ENCODE measurements at places on chromosomes 11 and 22.

- peak; percentile 36 for DNase-seq
Observed at GRCh38 chr11:85694385-85694980, 8.5 kb upstream of the CCDC89 start.

GRCh38 chr11:60345489-60345888, 18.4 kb downstream of the MS4A6E start:
- no peak for DNase-seq

GRCh38 chr11:91163619-91164451, 941.0 kb upstream of the CHORDC1 start:
- no peak for DNase-seq

DNA sequence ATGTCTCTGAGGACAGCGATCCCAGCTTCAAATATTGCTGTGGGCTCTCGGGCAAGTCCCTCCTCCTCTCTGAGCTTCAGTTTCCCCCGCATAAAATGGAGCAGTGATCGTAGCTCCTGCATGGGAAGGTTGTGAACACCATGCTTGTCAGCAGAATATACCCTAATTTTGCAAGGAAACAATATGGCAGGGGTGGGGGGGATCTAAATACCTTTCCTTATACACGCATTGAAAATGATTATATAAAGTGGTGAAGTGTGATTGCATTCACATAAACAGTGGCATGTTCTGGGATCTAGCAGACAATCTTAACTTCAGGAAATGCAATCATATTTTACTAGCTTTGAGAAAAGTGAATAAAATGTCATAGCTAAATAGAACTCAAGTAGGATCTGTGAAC, 24.0 kb upstream of the RTN4R start:
- DNase-seq, result no peak

DNA sequence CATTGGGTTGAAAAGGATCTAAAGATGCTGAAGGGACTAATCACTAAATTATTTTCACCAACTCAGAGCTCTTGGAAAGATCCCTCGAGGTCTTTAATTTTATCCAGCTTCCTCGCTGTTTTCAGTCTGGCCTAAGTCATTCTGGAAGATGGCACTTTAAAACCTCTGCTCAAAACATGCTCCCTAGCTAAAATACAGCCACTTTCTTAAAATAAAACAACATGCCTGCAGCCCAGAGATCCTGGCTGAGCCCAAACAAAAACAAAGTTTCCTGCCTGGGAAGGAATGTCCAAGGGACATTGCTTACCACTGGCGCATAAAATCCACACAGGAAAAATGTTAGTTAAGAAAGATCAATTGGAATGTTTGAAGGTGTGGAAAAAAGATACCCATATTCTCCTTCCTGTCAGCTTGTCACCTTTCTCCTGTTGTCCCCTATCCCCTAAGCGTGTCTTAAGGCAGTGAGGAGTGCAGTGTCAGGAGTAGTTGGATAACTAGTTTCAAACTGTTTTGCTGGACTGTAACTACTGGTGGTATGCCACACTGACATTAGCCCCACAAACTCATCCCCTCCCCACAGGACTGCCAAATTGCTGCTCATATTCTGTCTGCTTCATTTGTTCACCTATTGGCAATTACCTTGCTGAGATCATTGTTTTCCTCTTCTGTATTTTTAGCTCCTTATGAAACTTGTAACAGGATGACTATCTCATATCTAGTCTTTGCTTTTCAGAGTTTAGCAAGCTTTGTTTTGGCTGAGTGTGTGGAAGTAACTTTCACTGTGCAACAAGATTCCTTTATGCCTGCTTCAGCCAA, 108.3 kb upstream of the SESN3 start:
- DNase-seq, result no peak

DNA sequence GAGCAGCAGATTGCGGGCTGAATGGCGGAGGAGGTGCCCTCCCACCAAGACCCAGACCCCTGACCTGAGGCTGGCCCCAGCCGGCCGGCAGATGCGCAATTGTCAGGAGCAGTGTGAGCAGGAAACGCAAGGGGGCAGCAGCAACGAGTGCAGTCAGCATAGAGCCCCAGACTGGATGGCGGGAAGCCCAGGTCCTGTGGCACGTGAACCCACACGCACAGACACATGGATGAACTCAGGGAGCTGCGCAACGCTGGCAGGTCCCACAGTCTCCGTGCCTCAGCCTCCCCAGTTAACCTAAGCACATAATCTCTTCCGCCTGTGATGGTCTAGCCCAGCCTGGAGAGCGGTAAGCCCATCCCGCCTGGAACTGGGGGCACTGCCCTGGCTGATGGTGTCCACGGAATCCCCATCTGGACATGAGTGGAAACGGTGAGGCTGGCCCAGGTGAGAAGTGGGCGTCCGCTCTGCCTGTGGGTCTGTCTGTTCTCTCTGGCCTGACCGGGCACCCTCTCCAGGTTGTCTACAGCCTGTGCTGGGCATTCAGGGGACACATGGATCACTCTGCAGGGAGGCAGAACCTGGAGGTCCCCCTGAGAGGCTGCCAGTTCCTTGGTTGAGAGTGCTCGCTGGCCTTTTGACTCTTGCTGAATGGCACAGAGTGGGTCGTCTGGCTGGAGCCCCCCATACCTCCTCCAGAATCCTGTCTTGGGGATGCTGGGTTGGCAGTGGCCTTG, 626 bp upstream of the TBX10 start:
- peak; percentile 53 for DNase-seq

- DNase-seq, result no peak
Observed at GRCh38 chr11:32262367-32262766, 171.5 kb downstream of the RCN1 start.

DNA sequence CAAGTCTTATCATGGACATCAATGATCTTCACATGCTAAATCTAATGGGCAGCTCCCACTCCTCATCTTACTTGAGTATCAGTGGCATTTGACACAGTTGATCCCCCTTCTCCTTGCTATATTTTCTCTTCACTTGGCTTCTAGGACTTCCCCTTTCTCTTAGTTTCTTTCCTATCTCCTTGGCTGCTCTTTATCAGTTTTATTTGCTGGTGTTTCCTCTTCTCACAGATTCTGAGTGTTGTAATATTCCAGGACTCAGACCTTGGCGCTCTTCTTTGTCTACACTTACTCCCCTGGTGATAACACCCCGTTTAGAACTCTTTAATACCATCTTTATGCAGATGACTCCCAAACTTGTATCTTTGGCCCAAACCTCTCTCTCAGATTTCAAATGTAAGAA, 33.9 kb upstream of the RASSF10 start:
- DNase-seq, result no peak

DNA sequence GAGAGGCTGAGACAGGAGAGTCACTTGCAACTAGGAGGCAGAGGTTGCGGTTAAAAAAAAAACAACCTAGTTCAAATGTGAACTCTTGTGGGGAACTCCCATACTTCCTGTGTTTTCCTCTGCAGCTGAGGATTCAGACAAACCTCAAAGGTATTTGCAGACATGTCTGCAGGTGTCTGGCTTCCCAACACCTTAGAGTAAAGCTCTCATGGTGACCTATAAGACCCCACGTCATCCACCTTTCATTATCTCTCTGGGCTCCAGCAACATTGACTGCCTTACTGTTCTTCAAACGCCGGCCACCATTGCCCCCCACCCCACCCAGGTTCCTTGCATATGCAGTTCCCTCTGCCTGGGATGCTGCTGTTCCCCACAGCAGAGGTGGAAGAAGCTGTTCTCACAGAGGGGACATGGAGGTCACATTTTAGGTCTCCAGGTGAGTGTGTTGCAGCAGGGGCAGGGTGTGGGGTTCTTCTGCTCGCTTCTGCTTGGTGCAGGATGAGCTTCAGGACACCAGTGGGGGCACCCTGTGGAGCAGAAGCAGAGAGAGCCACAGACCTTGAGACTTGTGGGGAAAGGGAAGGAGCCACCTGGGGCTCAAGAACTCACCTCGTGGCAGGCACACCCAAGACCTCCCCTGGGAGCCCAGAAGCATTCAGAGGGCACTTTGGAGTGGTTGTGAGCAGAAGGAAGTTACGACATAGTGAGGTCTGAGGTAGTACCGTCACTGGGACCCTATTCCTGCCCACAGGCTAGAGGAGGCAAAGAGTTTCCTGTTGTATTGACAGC, 203.2 kb downstream of the CSNK2A3 start:
- peak; percentile 80 for DNase-seq

DNA sequence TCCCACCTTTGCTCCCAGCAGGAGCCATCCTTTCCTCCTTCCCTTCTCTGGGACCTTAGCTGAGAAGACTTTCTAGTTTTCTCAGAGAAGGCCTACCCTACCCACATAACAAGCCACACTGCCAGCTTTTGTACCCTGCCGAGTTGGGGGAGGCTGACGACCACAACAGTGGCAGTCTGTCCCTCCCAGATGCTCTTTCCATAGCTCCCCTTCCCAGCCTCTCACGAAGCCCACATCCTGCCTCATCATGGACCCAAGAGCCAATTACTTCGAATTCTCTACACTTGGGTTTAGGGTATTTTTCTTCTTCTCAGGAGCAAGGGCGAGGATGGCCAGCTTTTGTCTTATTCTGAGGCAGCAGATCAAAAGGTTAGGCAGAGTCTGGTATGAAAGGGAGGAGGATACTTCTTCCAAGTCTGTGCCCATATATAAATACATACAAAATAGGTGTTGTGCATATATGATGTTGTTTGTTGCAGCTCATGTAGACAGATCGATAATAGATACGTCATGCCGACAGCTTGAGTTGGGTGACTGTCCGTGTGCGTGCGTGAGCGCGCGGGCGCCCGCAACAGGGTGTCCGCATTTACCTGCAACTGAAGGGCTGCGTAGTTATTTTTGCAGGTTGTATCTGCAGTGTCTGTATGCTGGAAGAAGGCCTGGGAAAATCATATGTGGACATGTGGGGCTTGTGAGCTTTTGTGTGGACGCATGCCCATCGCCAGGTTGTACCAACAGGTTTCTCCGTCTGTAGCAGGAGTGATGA, 846 bp upstream of the NRGN start:
- DNase-seq, result no peak

GRCh38 chr11:2827256-2827655, 58.3 kb downstream of the CDKN1C start:
- no peak for DNase-seq

- peak; percentile 17 for DNase-seq
Observed at GRCh38 chr11:125348674-125349309, 147.3 kb downstream of the FEZ1 start.

DNA sequence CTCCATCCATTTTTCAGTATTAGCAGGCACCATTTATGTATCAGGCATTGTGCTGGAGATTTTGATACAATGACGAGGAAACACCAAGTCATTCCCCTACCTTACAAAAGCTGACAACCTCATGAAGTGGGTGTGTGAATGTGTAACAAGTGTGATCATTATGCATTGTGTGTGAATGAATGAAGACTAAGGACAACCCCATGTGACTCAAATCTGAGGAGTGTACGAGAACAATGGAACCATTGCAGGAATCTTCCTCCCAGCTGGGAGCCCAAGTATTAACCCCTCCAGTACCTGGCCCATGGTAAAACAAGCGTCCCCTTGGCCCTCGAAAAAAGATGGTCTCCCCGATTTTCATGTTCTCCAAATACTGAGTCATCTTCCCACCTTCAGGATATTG, 4.4 kb downstream of the CYB5R2 start:
- DNase-seq, result no peak

- no peak for DNase-seq
Observed at GRCh38 chr11:82384308-82384707, 349.4 kb downstream of the FAM181B start.

DNA sequence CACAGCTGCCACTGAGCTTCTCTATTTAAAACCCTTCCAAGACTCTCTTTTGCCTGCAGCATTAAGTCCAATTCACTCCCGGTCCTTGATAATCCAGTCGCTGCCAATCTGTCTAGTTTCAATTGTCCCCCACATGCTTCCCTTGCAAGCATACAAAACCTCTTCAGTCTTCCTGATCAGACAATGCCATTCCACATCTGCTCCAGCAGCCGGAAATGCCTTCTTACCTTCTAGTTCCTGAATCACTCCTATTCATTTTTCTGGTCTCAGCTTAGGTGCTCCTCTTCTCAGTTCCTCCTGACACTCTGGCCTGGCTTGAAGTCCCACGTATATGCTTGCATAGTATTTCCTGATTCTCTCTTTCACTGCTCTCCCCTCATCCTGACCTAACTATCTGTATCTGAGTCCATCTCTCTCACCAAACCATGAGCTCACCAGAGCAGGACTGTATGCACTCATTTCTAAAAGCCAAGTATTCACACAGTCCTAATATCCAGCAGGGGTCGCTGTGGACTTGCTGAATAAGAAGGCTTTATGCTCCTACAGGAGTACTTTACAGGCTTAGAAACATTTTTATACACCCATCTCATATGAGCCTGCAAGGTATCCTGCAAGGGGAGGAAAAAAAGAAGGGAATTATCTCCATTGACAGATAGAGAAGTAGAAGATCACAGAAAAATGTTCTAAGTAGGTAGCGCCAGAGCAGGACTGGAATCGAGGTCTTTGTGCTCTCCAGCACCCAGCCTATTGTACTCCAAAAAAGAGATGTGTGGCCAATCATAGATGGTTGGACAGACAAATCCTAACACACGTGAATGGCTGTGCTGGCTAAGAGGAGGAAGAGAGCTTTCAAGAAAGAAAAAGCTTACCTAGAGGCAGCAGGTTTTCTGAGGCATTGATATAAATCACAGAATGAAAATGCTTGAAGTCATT, 19.2 kb downstream of the XRRA1 start:
- peak; percentile 73 for DNase-seq

DNA sequence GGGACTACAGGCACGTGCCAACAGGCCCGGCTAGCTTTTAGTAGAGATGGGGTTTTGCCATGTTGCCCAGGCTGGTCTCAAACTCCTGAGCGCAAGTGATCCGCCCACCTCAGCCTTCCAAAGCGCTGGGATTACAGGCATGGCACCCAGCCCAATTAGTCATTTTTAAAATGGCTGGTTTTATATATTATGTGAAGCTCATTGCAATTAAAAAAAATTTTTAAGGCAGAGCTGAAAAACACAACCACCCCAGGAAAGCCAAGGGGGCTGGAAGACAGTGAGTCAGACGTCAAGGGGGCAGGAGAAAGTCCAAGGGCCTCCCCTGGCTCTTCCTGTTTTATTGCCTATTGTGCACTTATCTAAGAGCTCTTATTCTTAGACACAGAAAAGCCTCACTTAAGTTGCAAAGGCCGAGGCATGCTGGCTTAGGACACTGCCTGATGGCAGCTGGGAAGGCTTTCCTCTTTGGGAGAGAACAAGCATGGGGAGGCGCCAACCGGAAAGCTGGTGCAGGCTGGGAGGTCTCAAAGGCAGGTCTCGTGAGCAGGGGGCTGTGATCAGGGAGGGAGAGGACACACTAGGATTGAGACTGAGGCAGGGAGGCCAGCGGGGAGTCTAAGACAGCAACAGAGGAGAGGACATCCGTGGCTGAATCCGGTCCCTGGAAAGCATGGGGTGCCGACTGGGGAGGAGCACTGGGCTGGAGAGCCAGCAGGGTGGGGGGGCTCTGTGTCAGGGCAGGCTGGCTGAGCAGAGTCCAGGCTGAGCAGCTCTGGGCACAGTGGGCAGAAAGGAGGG, 11.1 kb upstream of the OSM start:
- no peak for DNase-seq

DNA sequence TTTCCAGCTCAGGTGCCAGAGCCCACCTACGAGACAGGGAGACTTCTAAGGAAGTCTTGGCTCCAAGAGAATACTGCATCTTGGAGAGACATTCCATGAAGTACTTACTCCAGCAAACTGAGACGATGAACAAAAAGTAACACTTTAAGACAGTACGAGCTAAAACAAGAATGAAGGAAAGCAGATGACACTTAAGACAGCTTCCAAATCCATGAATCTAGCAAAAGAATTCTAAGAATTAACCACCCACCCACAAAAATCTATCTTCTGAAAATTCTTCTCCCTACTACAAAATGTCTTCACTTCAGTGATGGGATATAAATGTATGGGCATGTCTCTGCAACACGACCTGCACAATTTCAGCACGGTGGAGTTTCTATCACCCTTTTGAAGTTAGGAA, 132.9 kb downstream of the C11orf58 start:
- no peak for DNase-seq
